Activated CD4-positive, CD25-positive, alpha-beta regulatory T cell treated with anti-CD3 and anti-CD28 coated beads, Interleukin-2, amount 50 U/mL, for 72 hours (primary cell): ENCODE measurements at places on chromosomes 13 and 19.

DNA sequence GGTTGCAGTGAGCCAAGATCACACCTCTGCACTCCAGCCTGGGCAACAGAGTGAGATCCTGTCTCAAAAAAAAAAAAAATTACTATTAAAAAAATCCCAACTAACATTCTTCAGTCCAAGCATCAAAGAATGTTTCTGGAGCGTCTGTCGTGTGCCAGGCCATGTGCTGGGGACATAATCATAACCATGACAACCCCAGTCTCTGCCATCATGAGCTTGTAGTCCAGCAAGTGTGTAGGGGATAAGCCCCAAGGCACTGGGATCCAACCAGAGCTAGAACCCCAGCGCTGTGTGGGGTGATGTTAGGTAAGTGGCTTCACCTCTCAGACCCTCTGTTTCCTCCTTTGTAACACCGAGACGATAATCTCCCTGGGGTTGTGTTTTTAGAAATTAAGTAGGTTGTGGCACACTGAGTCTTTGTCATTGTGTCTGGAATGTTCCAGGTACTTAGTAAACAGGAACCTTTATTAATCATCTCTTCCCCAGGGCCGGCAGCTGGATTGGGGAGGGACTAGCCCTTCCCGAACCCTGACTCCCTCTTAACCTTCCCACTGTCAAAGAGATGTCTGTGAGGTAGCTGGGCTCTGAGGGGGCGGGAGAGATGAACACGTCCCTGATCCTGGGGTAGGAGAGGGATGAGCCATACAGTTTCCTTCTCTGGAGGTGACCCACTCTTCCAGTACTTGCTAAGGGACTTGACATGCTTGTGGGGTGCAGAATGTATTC, 5.2 kb downstream of the ITPKC start:
- no peak for DNase-seq

- no peak for DNase-seq
These were observed 1.2 kb upstream of the MYDGF start for GRCh38 chr19:4671185-4671851.

DNA sequence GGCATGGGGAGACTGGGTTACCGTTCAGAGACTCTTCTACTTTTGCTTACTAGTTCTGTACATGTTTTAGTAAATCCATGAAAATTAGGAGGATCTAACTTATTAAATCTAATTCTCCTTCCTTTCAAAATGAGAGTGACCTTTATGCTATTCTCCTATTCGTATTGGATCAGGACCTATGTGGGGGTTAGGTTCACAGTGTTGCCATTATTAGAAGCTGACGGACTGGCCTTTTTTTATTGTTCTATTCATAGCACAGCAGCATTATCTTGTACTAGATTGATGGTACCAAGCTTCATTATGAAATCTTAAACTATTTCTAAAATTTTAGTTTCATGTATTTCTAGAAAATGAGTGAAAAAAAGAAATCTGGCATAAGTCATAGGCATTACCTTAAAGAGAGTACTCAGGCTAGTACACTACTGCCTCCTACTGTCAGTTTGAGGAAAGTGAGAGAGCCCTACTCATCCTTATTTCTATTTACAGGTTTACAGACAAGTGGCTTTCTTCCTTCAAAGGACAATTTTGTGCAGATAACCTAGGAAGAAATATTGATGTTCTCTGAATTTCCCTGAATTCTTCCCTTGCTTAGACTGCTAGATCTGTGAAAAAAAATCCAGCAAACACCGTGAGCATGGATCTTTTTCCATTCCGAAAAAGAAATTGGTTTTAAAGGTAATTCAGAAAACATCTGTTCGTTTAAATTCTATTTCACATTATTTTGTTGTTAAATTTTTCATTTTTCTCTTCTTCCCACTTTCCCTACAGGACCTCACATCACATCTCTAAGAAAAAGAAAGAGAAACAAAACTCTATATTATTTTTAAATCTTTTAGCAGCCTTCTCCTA, 485.5 kb downstream of the DIAPH3 start:
- DNase-seq: no peak

DNA sequence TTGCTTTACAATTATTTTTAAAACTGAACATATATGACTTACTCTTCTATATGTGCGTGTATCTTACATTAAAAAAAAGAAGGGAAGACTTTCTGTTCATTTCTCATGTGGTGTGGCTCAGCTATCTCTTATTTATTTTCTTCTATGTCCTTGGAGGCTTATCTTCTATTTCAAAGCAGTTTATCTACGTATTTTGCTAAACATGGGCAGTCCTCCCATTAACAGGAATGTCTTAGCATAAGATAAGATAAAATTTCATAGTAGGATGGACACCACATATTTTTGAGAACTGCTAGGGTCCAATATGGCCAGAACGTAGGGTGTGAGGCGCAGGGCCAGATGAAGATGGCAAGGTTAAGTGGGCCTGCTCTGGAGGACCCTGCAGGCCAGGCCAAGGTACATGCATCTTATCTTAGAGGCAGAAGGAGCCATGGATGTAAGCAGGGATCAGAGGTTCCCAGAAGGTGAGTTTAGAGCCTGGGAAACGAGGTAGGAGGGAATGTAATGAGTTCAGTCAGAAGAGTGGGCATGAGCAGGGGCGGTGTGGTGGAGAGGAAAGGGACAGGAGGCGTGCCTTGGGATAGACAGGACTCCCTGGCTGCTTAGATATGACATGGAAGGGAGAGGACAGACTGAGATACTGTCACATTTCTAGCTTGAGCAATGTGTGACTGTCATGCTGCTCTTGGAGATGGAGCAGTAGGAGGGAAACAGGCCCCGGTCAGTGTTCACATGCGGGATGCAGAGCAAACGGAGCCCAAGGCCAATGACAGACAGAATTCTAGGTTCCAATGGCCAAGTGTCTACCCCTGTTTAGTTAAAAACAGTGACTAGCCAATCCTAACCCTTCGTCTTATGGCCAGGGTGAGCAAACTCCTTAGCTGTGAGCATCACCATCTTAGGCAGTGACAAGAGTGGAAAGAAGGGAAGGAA, 68.6 kb upstream of the MEDAG start:
- no peak for DNase-seq

- peak; percentile 57 for DNase-seq
These were observed 4.8 kb downstream of the PPP6R1 start for GRCh38 chr19:55253842-55254624.

GRCh38 chr13:43115141-43115540, 91.8 kb downstream of the DNAJC15 start:
- DNase-seq: no peak

- DNase-seq: no peak
These were observed 19.8 kb upstream of the SLC35E1 start for GRCh38 chr19:16591803-16592556.
